ENCODE measurements at places on chromosomes 7 and 10.

- no peak for DNase-seq
Observed at GRCh38 chr7:37671876-37672275, 11.7 kb upstream of the GPR141 start.

- DNase-seq = no peak
Observed at GRCh38 chr10:51459476-51459875, 239.9 kb downstream of the CSTF2T start.

GRCh38 chr7:34900891-34901513 is 136.3 kb downstream of the DPY19L1 start:
- DNase-seq = no peak

DNA sequence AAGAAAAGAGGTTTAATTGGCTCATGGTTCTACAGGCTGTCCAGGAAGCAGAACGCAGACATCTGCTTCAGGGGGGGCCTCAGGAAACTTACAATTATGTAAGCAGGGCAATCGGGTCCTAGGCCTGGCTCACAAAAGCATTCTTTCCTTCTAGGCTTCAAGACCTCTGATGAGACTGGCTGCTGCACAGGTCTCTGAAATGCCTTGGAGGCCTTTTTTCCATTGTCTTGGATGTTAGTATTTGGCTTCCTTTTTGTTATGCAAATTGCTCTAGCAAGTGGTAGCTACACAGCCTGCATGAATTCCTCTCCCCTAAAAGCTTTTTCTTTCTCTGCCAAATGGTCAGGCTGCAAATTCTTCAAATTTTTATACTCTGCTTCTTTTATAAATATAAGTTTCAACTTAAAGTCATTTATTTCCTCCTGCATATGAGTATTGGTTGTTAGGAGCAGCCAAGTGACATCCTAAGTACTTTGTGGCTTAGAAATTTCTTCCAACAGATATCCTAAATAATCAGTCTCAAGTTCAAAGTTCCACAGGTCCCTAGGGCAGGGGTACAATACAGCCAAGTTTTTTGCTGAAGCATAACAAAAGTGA is 83.1 kb upstream of the SEMA3A start:
- DNase-seq = no peak

GRCh38 chr7:150629347-150629746 is 2.8 kb downstream of the GIMAP6 start:
- DNase-seq = no peak

GRCh38 chr7:71442492-71443190 is 310.7 kb downstream of the GALNT17 start:
- DNase-seq = no peak

GRCh38 chr10:25261558-25261957 is 86.8 kb downstream of the GPR158 start:
- no peak for DNase-seq

Data from NCI-H524 treated with DMSO at 0.1 percent for 48 hours (cell line).